Stimulated activated CD4-positive, alpha-beta T cell treated with anti-CD3 and anti-CD28 coated beads, TNF-alpha, amount 100 ng/mL, for 24 hours (primary cell): ENCODE measurements at places on chromosomes 2 and 18.

- DNase-seq = no peak
These were observed 88.2 kb downstream of the CRACDL start for GRCh38 chr2:98847853-98848252.

- DNase-seq = no peak
These were observed 14.8 kb upstream of the SMAD2 start for GRCh38 chr18:47944972-47945852.

- no peak for DNase-seq
These were observed 67.2 kb downstream of the LCLAT1 start for GRCh38 chr2:30514134-30514847.

- DNase-seq = no peak
These were observed 22.9 kb upstream of the NCKAP5 start for GRCh38 chr2:133591164-133591563.

- DNase-seq = no peak
These were observed 35.2 kb downstream of the TMEM163 start for GRCh38 chr2:134683561-134684112.

- DNase-seq = no peak
These were observed 58.0 kb downstream of the FAM168B start for GRCh38 chr2:131035112-131035825.

GRCh38 chr2:45014016-45014702 is 4.9 kb upstream of the SIX2 start:
- DNase-seq = no peak

- no peak for DNase-seq
These were observed 58.7 kb upstream of the CELF4 start for GRCh38 chr18:37624318-37624717.

- DNase-seq = no peak
These were observed 455.5 kb upstream of the MEIS1 start for GRCh38 chr2:65979446-65979845.

- DNase-seq = no peak
These were observed 74.8 kb downstream of the CDK15 start for GRCh38 chr2:201880993-201881611.

GRCh38 chr2:45889053-45889452 is 237.6 kb downstream of the PRKCE start:
- DNase-seq = peak; percentile 12

DNA sequence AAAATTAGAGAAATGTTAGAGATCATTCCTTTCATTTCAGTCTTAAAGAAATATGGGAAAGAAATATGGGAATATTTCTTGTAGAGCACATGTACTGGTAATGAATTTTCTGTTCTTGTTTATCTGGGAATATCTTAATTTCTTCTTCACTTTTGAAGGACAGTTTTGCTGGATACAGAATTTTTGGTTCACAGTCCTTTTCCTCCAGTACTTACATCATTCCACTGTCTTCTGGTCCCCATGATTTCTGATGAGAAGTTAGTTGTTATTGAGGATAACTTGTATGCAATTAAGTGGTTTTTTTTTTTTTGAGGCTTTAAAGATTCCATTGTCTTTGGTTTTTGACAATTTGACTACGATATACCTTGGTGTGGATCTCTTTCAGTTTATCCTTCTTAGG is 11.0 kb downstream of the NEURL3 start:
- no peak for DNase-seq

GRCh38 chr2:15127876-15128275 is 433.3 kb downstream of the NBAS start:
- DNase-seq = no peak

- DNase-seq = no peak
These were observed 268.5 kb upstream of the HDAC4 start for GRCh38 chr2:239669181-239669898.

DNA sequence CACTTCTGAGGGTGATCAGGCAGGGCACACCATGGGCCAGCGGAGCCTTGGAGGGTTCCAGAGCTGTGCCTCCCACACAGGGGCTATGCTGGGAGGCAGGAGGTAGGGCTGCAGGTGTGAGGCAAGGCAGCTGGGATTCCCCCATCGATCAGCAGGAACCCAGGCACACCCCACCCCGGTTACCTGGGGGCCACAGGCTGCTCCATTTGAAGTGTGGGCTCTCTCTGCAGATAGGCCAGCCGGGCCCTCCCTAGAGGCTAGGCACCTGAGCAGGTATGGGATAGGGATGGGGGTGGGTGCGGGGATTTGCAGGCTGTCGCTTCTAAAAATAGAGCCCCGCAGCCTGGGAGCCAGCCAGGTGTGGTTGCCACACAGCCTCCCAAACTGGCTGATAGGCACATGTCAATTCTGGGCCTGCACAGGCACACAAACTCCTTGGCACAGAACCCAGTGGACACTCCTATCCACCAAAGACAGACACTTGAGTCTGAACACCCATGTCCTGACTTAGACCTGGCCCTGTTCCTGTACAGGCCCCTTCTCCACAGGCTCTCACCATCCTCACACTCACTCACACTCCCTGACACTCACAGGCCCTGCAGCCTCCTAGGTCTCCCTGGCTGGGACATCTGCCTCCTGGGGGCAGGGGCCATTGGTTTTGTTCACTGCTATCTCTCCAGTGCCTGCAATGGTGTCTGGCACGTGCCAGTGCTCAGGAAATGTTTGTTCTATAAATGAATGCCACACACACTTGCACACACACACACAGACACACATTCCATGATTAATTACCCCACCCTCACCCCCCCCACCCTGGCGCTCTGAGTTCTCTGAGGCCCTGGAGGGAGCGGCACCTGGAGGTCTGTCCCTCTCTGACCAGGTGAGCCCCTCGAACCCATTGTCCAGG is 73.4 kb downstream of the ZFP36L2 start:
- no peak for DNase-seq

DNA sequence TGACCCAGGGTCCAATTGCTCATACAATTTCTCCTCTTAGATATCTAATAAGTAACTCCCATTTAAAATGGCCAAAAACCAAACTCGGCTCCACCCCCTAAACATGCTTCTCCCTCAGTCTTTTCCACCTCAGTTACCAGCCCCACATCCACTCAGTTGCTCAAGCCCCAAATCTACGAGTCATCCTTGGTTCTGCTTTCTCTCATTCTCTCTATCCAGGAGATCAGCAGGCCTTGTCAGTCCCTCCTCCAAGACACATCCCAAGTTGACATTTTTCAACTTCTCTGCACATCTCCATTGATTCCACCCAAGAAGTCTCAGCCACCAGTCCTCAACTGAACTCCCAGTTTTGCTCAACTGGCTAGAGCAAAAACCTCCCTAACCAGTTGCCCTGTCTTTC is 40.5 kb upstream of the RTN4 start:
- no peak for DNase-seq

GRCh38 chr2:237546040-237546875 is 20.1 kb upstream of the PRLH start:
- DNase-seq = no peak

DNA sequence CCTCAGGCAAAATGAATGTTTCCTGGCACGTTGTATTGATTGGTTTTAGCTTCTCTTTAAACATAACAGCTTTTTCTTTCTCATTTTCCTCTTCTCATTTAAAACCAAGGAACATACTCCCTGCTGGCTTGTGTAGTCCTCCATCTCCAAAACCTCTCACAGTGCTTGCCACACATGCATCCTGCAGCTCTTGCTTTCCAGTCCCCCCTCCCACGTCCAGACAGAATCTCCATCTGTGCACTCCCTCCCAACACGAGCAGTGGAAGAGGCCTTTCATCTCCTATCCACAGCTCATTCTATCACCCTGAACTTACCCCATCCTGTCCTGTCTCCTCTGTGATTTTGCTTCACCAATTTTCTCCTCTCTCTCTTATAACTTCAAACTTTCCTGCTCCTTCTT is 99.6 kb upstream of the THSD7B start:
- DNase-seq = no peak

GRCh38 chr2:221767106-221768012 is 195.3 kb upstream of the EPHA4 start:
- DNase-seq = no peak

DNA sequence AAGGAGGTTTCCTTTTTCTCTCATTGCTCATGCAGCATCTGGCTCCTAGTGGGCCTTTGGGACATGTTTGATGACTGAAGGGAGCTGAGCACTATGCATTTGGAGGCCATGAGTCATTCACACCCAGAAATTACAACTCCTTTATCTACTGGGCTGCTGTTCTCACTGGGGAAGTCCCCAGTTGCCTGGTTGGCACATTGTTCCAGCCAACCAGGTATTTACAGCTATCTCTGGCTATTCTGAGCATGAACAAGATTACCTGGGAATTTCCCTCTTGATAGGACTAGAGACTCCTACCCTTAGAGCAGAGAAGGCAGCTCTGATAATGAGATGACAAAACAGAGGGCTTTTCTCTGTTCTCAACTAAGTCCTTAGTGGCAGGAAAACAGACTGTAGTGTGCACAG is 206.5 kb downstream of the SETBP1 start:
- DNase-seq = peak; percentile 19

- DNase-seq = no peak
These were observed 96.8 kb downstream of the SNTG2 start for GRCh38 chr2:1047485-1047884.

DNA sequence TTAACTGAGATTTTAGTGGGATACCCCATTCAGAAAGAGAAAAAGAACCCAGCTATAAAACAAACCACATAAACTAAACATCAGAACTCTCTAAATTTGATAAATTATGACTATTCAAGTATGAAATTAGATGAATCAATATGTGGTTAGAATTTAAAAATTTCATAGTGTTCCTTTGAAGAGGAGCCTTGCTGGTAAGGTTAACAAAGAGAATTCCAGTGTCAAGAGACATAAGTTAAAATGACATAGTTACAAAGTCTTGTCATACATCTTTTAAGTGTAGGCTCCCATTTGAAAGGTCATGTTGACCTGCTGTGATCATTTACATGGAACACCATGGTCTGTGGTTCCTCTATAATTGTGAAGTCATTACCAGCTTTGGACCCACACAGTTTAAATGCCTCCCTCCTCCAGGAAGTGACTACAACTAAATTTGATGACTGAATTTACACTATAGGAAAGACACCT is 231.6 kb upstream of the ETAA1 start:
- DNase-seq = no peak

DNA sequence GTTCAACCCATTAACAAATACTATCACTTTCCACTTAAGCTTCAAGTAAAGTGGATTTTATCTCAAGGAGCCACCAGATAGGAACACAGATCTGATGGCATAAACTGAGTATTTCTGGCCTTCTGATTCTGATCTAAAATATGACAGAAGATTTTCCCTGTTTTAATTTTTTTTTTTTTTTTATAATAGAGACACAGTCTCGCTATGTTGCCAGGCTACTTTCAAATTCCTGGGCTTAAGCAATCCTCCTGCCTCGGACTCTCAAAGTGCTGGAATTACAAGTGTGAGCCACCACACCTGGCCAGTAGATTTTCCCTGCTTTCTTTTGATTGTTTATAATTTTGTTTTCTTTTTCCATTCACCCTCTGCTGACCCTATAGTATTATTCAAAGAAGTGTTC is 36.6 kb upstream of the SLC30A6 start:
- DNase-seq = no peak

DNA sequence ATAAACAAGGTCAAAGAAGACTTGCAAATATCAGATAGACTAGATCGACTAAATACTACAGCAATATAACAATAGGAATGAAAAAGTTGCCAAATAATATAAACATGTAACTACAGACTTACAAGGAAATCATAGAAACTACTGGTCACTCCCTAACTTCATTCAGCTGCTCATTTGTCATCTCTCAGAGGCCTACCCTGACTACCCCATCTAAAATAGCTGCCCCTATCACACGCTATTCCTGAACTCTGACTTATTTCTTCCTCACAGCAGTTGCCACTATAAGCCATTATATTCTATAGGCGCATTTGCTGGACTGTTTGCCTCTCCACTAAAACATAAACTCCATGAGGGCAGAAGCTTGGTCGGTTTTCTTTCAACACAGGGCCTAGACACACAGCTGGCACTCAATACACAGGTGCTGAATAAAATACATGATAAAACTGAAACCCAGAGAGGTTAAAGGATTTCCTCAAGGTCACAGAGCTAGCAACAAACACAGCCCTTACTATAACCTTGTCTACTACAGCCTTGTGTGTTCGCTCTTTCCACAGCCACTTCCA is 1.8 kb downstream of the STRN start:
- no peak for DNase-seq
